ENCODE measurements at places on chromosomes 16 and 17.

GRCh38 chr16:49443576-49443975 is 70.0 kb downstream of the C16orf78 start:
- DNase-seq: no peak

DNA sequence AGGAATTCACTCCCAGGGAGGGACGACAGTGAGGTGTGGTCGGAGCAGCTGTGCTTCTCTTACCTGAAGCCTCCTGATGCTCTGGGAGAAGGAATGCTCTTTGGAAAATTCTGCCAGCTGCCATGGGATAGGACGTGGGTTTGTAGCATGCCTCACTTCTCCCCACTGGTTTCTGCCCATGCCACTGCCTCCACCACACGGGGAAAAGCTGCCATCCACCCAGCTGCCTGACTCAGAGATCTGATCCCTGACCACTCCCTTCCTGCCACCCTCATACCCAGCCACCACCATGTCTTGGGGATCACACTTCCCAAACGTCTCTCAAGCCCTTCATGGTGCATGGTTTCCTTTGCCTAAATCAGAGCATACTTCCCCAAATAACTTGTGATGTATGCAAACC is 80.0 kb downstream of the CPPED1 start:
- no peak for DNase-seq

- no peak for DNase-seq
Measured at GRCh38 chr16:2324296-2324859, 16.1 kb downstream of the ABCA3 start.

DNA sequence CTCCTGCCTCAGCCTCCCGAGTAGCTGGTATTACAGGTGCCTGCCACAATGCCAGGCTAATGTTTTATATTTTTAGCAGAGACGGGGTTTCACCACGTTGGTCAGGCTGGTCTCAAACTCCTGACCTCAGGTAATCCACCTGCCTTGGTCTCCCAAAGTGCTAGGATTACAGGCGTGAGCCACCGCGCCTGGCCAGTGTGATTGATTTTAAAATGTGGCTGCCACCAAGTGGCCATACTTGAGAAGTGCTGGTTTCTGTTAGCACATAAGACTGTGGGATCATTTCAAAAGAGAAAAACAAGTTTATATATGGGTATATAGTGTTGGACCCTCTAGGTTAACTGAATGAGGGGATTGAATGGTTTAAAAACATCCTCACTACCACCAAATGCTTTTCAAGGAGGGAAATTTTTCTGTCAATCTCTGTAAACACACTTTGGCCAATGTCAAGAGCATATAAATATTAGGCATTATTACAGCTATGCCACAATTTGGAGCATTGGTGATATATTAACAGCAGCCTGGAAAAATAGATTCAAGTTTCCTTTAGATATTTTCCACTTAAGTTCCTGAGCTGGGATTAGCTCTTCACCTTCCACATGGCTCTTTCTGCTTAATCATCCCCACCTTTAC is 13.5 kb upstream of the DHRS13 start:
- no peak for DNase-seq

- no peak for DNase-seq
Measured at GRCh38 chr17:41810659-41811548, 845 bp downstream of the P3H4 start.

DNA sequence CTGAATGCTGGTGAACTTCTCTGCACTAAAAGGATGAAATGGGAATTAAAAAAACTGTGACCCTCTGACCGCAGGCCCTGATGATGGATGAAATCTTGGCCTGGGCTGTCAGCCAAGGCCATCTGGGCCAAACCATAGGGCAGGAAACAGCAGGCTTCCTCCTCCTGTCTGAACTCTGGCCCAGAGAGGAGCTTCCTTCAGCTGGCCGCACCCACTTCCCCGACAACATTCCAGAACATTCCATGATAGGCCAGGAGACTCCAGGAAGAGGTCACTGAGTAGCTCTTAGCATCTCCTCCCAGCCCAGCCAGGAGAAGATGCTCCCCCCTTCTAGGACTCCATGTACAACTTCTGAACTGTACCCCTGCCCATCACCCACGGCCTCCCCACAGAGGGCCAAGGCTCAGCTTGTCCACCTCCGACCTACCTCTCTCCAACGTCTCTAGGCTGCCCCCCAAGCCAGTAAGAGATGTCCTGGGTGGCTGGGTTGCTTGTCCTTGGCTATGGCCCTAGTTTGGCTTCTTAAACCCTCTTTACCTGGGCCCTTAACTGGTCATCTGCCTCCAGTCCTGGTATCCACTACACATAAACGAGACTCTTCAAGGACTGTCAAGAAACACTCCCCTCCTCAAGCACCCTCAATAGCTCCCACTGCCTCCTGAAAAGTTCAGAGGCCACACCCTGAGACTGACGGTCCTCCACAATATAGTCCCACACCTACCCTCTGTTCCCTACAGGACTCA is 1.7 kb downstream of the RPH3AL start:
- DNase-seq: no peak

GRCh38 chr17:45021607-45022287 is 29.7 kb downstream of the DCAKD start:
- DNase-seq: peak; percentile 77

- no peak for DNase-seq
Measured at GRCh38 chr17:1190751-1191331, 11.1 kb upstream of the ABR start.

DNA sequence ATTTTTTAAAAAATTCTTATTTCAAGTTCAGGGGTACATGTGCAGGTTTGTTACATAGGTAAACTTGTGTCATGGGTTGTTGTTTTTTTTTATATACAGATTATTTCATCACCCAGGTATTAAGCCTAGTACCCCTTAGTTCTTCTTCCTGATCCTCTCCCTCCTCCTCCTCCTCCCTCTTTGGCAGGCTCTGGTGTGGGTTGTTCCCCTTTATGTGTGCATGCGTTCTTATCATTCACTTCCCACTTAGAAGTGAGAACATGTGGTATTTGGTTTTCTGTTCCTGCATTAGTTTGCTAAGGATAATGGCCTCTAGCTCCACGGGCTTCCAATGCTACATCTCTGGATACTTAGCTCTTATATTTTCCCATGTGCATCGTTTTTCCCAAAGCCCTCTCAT is 404.4 kb downstream of the HAPSTR1 start:
- DNase-seq: no peak

DNA sequence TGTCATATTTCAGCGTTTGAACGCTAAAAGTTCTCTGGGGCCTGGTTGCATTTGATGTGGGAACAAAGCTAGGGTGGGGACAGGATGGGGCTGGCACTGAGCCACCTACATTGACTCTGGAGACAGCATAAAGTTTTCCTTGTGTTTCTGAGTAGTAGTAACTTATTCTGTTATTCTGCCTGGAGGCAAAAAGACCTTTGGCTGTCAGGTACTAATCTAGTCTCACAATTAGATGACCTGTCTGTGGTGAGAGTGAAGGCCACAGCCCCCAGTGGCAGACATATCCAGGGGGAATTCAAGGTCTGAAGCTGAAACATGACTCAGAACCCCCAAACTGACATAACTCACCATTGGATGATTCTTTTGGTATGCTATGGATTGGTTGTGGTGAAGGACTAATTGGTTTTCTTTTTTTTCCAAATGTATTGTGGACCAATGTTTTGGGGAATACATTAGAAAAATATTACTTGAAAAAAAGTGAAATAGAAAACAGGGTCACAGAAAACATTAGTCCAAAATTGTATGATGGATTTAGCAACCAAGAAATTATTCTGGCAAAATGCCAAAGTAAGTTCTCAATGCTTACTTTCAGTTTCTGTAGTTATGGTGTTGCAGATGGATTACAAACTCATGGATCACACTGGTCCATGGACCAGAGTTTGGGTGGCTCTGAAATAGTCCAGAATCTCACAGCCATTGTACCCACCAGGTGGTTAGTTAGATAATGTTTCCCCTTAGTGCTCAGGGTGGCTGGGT is 10.5 kb upstream of the SALL1 start:
- no peak for DNase-seq

DNA sequence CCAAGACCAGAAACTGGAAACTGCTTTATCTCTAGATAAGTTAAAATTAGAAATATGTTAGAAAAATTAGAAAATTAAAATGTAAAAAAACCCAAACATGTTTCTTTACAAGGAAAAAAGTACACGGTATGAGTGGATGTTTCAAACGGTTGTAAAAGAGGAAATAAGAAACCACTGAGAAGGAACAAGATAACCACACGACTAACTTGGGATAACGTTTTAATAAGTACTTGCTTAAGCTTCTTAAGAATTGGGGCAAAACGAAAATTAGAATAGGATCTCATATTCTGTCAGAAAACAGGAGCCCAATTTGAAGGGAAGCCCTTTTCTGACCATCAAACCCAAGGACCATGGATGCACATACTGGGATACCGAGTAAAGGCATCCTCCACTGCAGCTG is 31.0 kb downstream of the MBTPS1 start:
- DNase-seq: no peak

- DNase-seq: peak; percentile 41
Measured at GRCh38 chr17:77634710-77635109, 323.8 kb upstream of the TNRC6C start.

DNA sequence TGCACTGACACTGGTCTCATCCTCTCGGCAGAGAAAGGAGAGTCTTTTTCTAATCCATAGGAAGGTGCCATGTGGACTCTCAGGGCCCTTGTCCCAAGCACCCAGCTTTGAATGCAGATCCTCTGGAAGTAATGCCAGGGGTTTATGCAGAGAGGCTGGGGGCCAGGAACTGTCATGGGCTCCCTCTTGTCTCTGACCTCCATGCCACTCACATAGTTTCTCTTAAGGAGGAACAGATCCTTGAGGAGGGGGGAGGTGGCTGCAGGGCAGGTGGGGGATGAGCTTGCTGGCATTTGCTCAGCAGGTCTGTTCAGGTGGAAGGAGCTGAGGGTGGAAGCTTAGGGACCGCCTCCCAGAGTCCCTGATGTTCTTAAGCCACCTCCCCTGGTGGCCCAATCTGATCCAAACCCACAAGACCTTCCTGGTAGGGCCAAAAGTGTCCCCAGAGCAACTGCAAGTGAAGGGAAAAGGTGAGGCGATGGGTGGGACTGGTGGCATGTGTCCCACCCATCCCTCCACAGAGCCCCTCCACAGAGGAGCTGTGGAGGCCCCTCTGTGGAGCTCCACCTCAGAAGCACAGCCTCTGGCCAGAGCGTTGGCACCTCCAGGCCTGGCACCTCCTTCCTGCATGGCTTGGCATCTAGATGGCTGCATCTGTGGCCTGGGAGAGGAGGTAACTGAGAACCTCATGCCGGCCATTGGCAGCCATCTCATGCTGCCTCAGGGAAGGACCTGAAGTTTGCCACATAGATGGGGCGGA is 9.2 kb downstream of the NECAB2 start:
- DNase-seq: no peak

GRCh38 chr17:15945527-15946191 is 729 bp downstream of the ADORA2B start:
- no peak for DNase-seq
